ENCODE measurements at places on chromosomes 7 and 10.

DNA sequence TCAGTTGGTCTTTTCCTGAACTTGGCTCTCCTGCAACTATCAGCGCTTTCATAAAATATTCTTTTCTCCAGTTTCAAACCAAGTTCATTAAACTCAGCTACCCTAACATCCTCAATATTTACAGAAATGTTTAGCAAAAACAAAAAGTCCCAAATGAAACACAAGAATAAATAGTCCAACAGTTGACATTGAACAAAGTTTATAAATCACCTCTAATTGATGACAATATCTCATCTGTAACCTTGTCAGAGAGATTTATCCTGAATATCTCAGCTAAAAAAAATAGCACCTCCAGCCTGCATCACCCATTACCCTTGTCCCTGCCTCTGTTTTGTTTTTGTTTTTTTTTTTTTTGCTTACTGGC is 76.1 kb downstream of the ANK3 start:
- DNase-seq, result no peak
- no peak overlapping the region for H3K4me3 ChIP-seq

DNA sequence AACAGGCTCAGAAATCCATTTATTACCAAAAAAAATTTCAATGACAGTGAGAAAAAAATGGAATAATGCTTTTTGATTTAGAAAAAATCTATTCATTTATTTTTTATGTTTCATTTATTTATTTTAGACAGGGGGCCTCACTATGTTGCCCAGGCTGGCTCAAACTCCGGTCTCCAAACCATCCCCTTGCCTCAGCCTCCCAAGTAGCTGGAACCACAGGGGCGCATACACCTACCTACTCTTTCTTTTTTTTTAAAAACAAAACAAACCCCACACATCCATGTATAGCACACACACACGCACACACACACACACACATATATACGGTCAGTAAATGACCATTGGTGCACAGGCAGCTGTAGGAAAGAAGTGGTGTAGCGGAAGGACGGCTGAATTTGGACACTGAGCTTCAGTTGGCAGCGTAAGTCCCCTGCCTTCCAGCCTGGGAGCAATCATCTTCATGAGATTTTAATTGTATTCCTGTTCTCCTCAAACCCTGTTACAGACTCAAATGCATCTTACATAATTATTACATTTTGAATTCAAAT is 28.8 kb downstream of the ARL4A start:
- H3K27ac ChIP-seq, result no peak overlapping the region
- no peak overlapping the region for H3K4me3 ChIP-seq
- DNase-seq, result no peak
- H3K27me3 ChIP-seq, result no peaks in the 10 kb centered on the region
- H3K4me1 ChIP-seq, result no peaks in the 10 kb centered on the region
- no peaks in the 10 kb centered on the region for H3K36me3 ChIP-seq

GRCh38 chr10:102673819-102674511 is 29.7 kb downstream of the TRIM8 start:
- H3K4me3 ChIP-seq, result peak overlapping the region; percentile 7
- H3K27ac ChIP-seq, result peak overlapping the region; percentile 69
- peak; percentile 88 for DNase-seq
- H3K4me1 ChIP-seq, result peaks cover 42% of the 10 kb centered on the region
- H3K27me3 ChIP-seq, result no peaks in the 10 kb centered on the region
- no peaks in the 10 kb centered on the region for H3K36me3 ChIP-seq

DNA sequence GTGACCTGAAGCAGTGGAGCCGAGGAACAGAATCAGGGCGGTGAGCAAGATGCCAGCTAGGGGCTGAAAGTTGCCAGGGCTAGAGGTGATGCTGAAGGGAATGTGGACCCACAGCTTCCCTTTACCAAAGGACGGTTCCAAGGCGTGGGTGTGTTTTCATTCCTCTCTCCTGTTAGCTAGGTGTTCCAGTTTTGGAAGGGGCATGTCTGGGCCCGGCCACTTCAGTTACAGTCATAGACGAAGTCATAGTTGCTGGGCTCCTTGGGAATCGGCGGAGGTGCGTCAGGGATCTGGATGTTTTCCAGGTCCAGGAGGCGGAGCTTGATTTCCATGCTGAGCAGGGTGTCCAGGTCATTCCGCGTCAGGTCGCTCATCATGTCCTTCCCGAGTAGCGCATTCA is 131.0 kb upstream of the AOAH start:
- no peaks in the 10 kb centered on the region for H3K27me3 ChIP-seq
- DNase-seq, result no peak
- H3K4me3 ChIP-seq, result no peak overlapping the region
- H3K4me1 ChIP-seq, result no peaks in the 10 kb centered on the region
- no peak overlapping the region for H3K27ac ChIP-seq
- H3K36me3 ChIP-seq, result no peaks in the 10 kb centered on the region

- no peak overlapping the region for H3K4me3 ChIP-seq
- H3K27ac ChIP-seq, result no peak overlapping the region
- H3K27me3 ChIP-seq, result no peaks in the 10 kb centered on the region
- DNase-seq, result peak; percentile 54
Observed at GRCh38 chr10:67790534-67791408, 47.2 kb downstream of the DNAJC12 start.

GRCh38 chr10:80459047-80459865 is 5.1 kb downstream of the TSPAN14 start:
- DNase-seq, result no peak
- H3K36me3 ChIP-seq, result no peaks in the 10 kb centered on the region
- H3K27me3 ChIP-seq, result no peaks in the 10 kb centered on the region
- peak overlapping the region; percentile 17 for H3K4me3 ChIP-seq
- H3K27ac ChIP-seq, result peak overlapping the region; percentile 55
- peaks cover 70% of the 10 kb centered on the region for H3K4me1 ChIP-seq

DNA sequence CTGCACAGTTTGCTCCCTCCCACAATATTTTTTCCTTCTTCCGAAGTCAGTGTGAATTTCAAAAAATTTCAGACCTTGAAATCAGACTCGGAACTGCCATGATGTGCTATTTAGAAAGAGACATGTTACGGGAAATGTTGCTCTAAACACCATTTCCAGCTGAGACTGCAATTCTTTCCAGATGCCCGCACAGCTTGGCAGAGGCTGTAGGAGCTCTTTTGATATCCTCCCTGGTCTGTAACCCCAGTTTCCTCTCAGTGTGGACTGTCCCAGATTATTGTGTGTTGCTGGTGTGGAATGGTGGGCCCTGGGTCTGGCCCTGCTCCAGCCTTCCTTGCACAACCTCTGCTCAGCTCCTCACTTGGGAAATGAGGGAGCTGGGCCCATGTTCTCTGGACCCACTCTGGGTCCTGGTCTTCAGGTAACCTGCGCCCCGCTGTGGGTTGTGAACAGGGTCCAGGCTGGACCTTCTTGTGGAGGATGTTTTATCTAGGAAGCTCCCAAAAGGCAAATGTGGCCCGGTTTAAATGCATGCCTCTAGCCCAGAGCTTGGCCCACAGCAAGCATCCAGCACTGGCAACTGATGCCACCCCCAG is 172.8 kb upstream of the CXCL12 start:
- H3K4me3 ChIP-seq, result no peak overlapping the region
- no peaks in the 10 kb centered on the region for H3K27me3 ChIP-seq
- H3K27ac ChIP-seq, result no peak overlapping the region
- DNase-seq, result no peak

DNA sequence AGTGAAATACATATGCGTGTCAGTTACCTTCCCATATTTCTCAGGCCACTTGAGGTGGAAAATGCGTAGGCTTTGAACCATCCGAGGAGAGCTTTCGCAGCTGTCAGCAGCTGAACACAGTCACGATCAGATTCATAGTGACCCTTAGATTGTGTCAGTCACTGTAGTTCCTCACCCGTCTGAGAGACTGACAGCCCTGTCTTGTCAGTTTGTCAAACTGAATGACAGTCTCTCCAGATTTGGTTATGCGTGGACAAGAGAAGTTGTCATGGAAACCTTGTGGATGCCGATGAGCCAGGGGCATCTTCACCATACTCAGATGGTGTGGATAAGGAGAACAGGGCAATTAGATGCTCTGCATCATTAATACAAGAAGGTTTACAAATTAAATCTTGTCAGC is 546.3 kb downstream of the TYW1 start:
- no peak overlapping the region for H3K27ac ChIP-seq
- no peak overlapping the region for H3K4me3 ChIP-seq
- H3K36me3 ChIP-seq, result no peaks in the 10 kb centered on the region
- H3K27me3 ChIP-seq, result no peaks in the 10 kb centered on the region
- H3K4me1 ChIP-seq, result no peaks in the 10 kb centered on the region
- no peak for DNase-seq

- H3K27me3 ChIP-seq, result no peaks in the 10 kb centered on the region
- H3K36me3 ChIP-seq, result peaks cover 3% of the 10 kb centered on the region
- H3K27ac ChIP-seq, result no peak overlapping the region
- DNase-seq, result no peak
- H3K4me3 ChIP-seq, result no peak overlapping the region
Observed at GRCh38 chr7:151381098-151381347, 28.8 kb downstream of the WDR86 start.

- no peak overlapping the region for H3K27ac ChIP-seq
- no peak for DNase-seq
- H3K27me3 ChIP-seq, result no peaks in the 10 kb centered on the region
- H3K4me3 ChIP-seq, result no peak overlapping the region
- no peaks in the 10 kb centered on the region for H3K36me3 ChIP-seq
Observed at GRCh38 chr10:12271210-12271540, 75.2 kb downstream of the CDC123 start.

GRCh38 chr7:132654150-132654549 is 77.9 kb upstream of the PLXNA4 start:
- no peak overlapping the region for H3K27ac ChIP-seq
- H3K4me1 ChIP-seq, result no peaks in the 10 kb centered on the region
- H3K27me3 ChIP-seq, result no peaks in the 10 kb centered on the region
- DNase-seq, result no peak
- no peak overlapping the region for H3K4me3 ChIP-seq
- H3K36me3 ChIP-seq, result no peaks in the 10 kb centered on the region

DNA sequence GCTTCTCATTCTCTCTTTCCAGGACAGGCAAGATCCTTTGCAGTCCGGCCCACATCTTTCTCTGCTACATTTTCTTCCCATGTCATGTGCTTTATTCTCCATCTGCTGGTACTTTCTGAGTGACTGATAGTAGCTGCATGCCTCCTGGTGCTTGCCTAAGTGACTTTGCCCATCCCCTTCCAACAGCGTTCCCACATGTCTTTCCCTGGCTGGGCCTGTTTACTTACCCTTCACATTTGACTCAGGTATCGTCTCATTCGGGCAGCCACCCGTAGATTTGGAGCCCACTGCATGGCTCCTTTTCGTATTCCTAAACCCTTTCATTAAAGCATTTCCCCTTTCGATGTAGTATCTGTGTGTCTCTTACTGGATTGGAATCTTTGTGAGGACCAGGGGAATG is 24.6 kb downstream of the TYW1 start:
- no peaks in the 10 kb centered on the region for H3K27me3 ChIP-seq
- H3K4me3 ChIP-seq, result no peak overlapping the region
- no peaks in the 10 kb centered on the region for H3K4me1 ChIP-seq
- H3K36me3 ChIP-seq, result peaks cover 2% of the 10 kb centered on the region
